ENCODE measurements at places on chromosomes 6 and 20.

DNA sequence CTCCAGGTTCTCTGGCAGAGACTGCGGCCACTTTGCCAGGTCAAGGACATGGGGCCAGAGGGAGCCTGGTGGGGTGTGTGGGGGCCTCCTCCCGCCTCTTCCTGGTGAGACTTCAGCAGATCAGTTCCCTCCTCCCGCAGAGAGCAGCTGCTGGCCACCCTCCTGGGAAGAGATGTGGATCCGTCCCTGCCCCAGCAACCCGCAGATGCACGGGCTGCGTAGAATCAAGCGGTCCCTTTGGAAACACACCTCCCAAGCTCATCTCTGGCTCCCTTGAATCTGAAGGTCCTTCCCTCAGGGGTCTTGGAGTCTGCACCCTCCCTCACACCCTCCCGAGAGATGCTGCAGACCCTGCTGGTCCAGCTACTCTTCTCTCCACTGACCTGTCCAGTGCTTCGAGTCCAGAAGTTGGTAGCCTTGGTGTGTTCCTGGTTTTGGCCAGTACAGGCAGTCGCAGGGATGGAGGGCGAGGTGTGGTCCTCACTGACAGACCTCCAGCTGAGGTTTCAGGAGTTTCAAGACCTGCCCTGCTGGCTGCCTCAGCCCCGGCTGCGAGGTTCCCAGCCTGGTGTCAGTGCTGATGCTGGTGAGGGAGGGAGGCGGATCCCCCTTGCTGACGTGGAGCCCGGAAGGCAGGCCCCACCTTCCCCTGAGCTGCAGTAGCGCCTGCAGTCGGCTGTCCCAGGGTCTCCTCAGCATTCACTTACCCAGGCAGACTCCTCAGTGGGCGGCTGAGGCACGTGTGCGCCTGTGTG, at the start of gene NPBWR2:
TSS of gene NPBWR2 (minus strand) at position 585 of the 755 bp plus-strand sequence. CDS start 734 bp downstream, outside the sequence.
- DNase-seq, result no peak

DNA sequence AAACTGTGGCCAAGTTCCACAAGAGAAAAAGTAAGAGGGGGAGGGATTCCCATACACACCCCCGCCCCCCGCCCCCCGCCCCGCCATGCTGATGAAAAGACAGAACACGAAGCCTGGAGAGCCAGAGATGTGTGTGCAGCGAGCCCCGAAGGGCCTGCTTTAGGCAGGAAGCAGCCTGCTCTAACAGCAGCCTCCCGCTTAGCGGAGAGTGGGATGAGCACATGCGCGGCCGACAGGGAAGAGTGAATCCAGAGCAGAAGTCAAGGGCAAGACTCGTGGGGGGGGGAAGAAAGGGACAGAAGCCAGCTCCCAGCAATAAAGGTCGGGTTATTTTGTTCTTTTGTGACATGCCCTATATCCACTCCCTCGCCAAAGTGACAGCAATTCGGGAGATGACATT, 67.2 kb upstream of the PTGIS start:
- DNase-seq, result no peak

- DNase-seq, result no peak
Measured at GRCh38 chr6:74368746-74369145, 672.7 kb downstream of the CD109 start.

DNA sequence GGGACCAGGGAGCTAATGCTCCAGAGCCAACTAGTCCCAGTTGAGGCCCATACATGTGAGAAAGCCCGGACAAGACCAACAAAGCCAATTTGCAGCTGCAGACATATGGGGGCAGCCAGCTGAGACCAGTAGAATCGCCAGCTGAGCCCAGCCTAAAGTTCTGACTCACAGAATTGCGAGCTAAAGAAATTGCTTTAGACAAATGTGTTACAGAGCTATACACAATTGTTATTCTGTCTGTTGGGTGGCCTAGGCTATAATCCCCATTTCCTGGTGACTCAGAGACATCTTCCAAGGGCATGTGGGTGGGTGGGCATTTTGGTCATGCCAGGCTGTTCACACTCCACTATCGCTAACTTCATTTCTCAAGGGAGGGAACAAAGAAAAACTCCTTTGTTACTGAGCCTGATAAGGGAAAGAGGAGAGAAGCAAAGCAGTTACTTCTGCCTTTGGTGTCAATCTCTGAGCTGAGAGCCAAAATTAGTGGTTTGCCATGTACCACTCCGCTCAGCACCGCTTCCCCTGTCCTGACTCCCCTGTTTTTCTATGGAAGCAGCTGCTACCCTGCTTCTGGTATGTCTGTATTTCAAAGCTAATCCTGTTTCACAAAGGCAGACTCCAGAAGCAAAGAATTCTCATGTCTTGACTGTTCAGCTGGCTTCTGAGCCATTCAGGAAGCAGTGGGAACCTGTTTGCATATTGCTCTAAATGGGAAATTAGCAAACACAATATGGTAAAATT, 26.1 kb downstream of the SCP2D1 start:
- DNase-seq, result no peak

DNA sequence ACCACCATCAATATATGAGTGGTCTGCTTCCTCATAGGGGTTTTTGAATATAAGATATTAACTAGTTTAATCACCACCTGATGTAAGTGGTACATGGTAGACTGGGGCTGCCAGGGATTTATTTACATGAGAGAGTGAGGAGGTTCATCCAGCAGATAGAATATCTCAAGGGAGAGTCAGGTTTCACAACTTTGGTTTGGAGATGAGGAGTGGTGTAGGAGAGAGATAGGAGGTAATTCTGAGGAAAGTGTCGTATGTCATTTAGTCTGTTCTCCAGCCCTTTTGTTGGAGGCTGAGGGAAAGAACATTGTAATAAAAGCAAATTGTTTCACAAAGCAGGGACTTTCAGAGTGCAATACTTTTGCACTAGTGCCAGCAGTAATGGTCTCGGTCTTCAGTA, 16.8 kb downstream of the L3MBTL3 start:
- DNase-seq, result no peak

GRCh38 chr6:62338477-62338876, 52.5 kb upstream of the KHDRBS2 start:
- DNase-seq, result no peak

DNA sequence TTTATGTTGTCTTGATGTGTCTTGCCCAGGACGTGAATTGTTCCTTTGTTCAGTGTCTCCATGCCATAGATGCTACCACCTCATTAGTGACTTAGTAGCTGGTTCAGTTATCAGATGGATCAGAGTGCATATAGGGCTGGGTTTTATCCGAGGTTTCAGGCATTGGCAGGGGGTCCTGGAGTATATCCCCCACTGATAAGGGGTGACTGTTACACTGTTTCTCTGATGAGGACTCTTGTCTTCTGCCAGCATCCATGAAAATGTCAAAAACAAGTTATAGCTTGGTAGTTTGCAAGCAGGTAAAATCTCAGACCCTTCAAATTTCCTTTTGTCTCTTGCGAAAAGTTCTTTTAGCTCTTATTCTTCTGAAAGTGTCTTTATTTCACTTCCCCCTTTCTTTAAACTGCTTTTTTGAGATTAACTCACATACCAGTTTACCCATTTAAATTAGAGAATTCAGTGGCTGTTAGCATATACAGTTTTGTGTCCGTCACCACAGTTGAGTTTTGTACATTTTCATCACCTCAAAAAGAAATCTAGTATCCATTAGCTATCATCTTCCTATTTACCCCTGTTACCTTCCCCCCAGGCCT, 109.2 kb downstream of the CDYL start:
- no peak for DNase-seq

DNA sequence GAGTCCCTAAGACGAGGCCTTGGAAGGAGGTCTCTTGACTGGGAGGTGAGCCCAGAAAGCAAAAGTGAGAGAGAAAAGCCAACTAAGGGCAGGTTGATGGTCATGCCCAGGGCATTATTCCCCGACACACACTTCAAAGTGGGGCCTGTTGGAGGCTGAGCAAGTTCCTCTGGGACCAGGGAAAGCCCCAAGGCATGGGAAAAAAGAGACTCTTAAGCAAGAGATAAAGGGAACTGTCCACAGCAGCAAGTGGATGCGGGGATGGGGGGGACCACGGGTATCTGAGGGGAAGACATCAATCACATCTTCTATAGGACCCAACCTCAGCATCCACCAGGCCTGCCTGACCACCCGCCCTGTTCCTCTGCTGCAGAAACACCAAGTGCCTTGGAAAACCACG, 119.9 kb upstream of the MAFB start:
- no peak for DNase-seq

DNA sequence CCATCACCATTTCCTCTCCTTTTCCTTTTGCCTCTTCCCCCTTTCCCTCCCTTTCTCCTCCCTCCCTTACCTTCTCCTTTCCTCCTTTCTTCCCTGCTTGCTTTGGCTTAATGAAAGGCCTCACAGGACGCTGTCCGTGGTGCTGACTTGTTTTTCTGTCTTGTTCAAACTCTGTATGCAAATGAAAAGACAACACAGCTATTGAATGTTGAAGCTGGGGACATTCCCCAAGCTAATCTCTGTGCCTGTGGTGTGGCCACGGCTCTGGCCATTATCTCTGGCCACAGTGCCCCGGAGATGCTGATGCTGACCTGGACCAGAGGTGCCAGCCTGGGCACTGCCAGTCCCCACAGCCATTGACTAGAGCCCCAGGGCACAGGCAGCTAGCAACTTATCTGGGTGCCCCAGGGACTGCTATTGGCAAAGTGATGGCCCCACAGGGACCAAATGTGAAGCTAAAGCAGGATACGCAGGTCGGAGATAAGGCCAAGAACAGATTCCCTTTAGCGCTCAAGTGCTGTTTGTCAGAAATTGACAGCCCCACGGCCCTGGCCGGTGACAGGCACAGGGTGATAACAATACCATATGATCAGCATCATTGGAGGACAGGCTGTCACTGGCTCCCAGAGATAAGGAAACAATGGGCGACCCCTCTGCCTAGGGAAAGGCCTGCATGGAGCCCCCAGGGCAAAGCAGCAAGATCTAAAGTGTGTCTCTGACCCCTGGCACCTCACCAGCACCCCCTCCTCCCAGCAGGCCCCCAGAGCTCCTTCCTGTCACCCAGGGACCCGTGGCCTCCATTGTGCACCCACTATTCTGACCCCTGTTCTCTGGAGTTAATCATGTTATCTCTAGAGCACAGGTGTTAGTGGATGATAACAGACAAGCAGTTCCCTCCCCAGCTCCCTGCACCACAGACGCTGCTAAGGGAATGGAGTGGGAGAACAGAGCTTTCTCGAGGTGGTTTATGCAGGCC, 31.6 kb upstream of the SLC32A1 start:
- no peak for DNase-seq

DNA sequence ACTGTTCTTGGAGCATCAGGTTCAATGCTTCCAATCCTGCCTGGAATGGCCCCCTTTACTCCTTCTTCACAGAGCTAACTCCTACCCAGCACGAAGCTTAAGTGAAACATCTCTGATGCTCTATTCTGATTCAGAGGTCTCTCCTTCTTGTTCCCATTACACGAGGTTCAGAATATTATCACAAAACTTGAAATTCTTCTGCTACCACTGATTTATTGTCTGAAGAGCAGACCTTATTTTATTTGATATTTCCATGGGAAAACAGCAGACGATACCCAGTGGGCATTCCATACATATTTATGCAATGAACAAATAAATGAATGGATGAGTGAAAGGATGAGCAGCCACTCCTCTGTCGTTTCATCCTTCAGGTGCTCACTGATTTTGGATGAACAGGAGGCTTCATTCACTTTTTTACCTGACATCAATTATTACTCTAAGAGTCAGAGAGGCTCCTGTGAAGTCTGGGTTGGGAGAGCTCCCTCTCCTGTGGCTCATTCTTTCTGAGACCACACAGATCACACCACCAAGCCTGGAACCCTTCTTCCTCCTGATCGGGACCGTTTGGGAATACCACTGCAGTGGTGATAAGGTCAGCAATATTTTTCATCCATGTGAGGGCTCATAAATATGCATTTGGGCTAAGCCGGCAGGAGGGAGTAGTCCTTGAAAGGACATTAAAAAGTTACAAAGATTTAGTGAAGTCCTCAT, 25.8 kb downstream of the SMLR1 start:
- no peak for DNase-seq

DNA sequence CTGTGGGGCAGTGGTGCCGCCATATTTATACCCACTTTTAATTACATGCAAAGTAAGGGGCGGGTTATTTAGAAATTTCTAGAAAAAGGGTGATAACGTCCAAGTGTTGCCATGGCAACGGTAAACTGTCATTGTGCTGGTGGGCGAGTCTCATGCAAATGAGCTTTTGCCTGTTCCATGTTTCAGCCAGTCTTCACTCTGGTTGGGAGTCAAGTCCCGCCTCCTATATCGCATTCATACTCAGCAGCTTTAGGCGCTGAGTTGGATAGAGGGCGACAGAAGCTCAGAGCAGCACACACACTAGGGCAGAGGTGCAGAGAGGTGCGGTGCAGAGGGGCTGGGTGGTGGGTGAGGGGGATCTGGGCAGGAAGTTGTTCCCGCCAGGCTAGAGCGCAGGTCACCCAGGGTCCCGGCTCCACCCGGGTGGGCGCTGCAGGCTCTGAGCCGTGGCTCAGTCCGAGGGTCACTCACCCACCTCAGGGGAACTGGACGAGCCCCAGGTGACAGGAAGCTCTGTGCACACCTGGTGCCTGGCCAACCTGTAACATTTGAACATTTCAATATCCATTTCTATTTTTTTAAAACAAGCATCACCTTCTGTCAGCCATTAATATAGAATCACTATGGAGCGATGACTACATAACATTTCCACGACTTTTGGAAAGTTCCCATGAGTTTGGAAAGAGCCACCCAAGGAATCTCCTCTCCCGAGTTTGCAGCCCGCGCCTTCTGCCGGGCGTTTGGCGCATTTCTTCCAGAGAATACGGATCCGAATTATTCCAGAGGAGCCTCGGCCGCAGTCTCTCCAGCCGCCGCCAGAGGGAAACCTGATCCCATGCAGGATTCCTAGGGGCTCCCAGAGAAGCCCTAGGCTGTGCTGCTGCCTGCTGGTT, 89.1 kb upstream of the PHACTR3 start:
- no peak for DNase-seq

- DNase-seq, result no peak
Measured at GRCh38 chr6:19757036-19757435, 80.1 kb upstream of the ID4 start.

GRCh38 chr6:83893024-83893423, 33.5 kb downstream of the CYB5R4 start:
- DNase-seq, result no peak

GRCh38 chr6:1463751-1464426, 74.5 kb downstream of the FOXF2 start:
- no peak for DNase-seq

- no peak for DNase-seq
Measured at GRCh38 chr6:101290346-101290745, 103.2 kb upstream of the GRIK2 start.

Measured in cortex of kidney (tissue), 1 donor.